Kidney glomerular epithelial cell (primary cell): ENCODE measurements at places on chromosomes 1 and 21.
A peak's percentile ranks its signal among the peaks of the same experiment; 100 is the strongest.

DNA sequence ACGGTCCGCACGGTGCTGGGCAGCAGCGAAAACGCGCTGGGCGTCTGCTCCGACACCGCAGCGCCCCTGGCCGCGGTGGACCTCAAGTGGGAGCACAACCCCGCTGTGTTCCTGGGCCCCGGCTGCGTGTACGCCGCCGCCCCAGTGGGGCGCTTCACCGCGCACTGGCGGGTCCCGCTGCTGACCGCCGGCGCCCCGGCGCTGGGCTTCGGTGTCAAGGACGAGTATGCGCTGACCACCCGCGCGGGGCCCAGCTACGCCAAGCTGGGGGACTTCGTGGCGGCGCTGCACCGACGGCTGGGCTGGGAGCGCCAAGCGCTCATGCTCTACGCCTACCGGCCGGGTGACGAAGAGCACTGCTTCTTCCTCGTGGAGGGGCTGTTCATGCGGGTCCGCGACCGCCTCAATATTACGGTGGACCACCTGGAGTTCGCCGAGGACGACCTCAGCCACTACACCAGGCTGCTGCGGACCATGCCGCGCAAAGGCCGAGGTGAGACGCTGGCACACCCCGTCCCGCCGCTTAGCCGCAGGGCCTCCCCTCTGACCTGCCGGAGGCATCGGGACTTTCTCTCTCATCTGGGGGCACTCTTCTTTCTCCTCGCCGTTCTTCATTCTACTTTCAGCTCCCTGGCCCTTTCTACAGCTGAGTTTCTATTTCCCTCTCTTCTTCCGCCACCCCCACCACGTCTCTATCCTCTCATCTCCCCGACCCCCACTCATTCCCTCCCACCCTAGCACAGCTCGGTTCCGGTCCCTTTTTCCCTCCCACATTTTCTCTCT, 1.0 kb downstream of the NPR1 start:
- no peak for DNase-seq

DNA sequence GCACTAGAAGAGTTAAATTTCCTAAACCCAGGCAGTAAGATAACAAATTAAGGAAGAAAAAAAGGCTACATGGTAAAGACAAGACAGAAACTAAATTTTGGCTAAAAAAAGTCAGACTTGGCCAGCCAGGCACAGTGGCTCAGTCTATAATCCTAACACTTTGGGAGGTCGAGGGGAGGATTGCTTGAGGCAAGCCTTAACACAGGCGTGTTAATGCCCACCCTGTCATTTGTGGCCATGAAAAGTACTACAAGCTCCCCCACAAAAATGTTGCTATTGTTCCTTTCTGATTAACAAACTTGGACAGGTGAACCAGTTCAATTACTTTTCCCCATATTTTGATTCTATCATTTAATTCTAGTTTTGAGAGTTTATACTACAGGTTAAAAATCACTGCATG, 32.3 kb downstream of the UBR4 start:
- DNase-seq, result no peak

DNA sequence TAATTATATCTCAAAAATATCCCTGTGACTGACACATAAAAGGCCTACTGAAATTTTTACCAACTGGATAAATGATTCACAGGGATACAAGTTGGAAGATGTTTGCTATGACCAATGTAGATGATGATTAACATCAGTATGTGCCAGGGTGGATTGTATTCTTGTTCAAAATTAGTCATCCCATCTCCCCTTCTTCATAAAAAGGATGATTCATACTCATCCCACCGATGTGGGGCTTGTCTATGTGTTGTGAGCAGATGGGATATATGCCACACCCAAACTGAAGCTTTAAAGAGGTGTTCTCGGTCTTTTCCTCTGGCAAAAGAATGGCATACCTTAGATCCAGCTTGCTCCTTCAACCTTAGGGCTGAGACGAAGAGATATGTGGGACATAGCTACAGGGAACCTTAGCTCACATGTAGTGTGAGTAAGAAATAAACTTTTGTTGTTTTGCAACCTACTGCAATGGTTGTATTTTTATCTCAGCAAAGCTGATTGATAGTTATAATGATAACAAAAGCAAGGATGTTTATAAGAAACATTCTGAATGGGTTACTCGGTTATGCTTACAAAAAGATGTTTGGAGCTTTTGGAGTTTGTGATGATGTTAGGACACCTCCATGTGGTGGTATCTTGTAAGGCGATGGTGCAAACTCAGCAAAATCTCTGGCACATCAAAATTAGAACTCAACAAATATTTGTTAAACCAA, 29.4 kb downstream of the SPATA17 start:
- DNase-seq, result peak; percentile 93

DNA sequence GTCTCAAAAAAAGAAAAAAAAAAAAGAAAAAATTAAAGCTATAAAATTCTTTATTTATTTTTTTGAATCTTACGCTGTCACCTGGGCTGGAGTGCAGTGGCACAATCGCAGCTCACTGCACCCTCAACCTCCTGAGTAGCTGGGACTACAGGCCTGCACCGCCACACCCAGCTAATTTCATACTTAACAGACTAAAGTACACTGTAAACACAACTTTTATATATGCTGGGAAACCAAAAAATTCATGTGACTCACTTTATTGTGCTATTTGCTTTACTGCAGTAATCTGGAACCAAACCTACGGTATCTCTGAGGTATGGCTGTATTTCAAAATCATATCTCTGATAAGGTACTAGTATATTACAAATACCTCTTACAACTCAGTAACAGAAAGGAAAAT, 40.3 kb downstream of the HSF2BP start:
- no peak for DNase-seq

GRCh38 chr21:44568667-44569556, 4.6 kb upstream of the KRTAP10-4 start:
- DNase-seq, result no peak

GRCh38 chr1:186183219-186183618, 191.8 kb downstream of the TPR start:
- DNase-seq, result peak; percentile 72

DNA sequence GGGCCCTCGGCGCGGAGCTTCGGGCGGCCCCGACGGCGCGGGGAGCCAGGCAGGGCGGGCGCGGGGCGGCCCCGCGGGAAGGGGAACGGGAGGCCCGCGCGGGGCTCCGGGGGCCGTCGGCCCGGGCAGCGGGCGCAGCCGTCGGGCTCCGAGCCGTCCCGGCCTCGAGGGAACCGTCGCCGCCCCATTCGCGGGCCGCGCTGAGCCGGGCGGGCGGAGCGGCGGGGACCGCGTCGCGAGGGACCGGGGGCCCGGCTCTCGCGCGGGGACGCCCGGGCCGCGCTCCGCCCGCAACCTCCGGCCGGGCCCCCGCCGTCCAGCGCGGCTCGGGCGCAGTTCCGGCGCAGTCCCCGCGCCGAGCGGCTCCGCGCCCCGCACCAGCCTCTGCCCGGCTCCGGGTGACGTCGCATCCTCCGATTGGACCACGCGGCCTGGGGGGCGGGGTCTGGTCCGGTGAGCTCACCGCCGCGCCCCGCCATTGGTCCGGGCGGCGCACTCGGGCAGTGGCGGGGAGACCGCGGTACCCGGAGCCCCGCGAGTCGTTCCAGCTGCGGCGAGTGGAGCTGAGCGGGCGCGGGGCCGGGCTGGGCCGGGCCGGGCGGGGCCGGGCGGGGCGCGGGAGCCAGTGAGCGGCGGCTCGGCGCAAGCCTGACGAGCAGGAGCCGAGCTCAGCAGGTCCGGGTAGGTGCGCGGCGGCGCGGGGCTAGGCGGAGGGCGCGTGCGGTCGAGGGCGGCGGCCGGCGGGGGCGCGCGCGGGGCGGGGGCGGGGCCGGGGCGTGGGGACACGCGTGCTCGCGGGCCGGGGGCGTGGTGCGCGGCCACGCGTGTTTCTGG, 66.7 kb upstream of the VAMP3 start:
- peak; percentile 79 for DNase-seq

- no peak for DNase-seq
Measured at GRCh38 chr1:3819771-3820200, 23.5 kb upstream of the LRRC47 start.

DNA sequence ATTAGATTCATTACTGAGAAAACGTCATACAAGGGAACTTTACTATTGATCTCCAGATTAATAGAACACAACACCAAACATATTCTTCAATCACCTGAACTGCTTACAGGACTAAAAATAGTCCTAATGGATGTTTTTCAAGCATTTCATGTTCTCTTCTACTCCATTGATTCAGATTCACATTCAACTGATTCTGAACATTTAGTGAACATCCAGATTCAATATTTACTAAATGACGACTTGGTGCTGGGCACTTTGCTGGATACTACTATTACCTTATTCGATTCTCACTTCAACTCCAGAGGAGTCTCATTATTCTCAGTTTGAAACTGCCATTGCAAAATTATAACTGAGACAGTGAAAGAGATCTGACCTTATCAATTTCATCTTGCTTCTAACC, 18.8 kb upstream of the SUCO start:
- no peak for DNase-seq

- no peak for DNase-seq
Measured at GRCh38 chr1:54993140-54993539, 5.6 kb upstream of the BSND start.

GRCh38 chr1:196608390-196609369, at the start of gene KCNT2:
Gene KCNT2 (minus strand): TSS chr1:196608440. CDS start chr1:196608309, 131 bp downstream.
- DNase-seq, result peak; percentile 34

GRCh38 chr1:97204468-97204867, 482.9 kb downstream of the PTBP2 start:
- DNase-seq, result no peak

GRCh38 chr1:165481820-165482532, 37.0 kb upstream of the RXRG start:
- DNase-seq, result peak; percentile 87

DNA sequence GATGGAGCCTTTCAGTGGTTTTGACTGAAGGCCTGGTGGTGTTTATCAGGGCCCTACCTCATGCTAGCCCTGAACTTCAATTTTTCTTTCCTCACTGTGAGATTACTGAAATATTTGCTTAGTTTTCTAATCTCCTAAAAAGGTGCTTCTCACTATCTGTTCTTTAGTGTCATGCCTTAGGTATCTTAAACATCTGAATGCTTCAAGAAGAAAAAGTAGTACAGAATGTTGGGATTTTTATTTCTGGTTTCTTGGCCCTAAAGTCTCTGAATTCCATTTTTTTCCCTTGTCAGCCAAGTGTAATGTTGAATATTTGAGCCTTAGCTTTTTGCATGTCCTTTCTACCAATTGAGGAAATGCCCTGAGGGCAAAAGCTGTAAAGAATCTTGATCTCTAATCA, 47.9 kb upstream of the PRKACB start:
- no peak for DNase-seq

GRCh38 chr1:220922951-220923350, 43.7 kb downstream of the HLX start:
- DNase-seq, result no peak

GRCh38 chr1:39590546-39590945, 14.0 kb upstream of the PABPC4 start:
- DNase-seq, result no peak

GRCh38 chr1:33047839-33048305, 11.2 kb upstream of the AK2 start:
- DNase-seq, result peak; percentile 66

GRCh38 chr1:68873144-68873543, 376.3 kb upstream of the DEPDC1 start:
- DNase-seq, result no peak

- peak; percentile 84 for DNase-seq
Measured at GRCh38 chr1:73593364-73593763, 604.6 kb downstream of the LRRIQ3 start.

DNA sequence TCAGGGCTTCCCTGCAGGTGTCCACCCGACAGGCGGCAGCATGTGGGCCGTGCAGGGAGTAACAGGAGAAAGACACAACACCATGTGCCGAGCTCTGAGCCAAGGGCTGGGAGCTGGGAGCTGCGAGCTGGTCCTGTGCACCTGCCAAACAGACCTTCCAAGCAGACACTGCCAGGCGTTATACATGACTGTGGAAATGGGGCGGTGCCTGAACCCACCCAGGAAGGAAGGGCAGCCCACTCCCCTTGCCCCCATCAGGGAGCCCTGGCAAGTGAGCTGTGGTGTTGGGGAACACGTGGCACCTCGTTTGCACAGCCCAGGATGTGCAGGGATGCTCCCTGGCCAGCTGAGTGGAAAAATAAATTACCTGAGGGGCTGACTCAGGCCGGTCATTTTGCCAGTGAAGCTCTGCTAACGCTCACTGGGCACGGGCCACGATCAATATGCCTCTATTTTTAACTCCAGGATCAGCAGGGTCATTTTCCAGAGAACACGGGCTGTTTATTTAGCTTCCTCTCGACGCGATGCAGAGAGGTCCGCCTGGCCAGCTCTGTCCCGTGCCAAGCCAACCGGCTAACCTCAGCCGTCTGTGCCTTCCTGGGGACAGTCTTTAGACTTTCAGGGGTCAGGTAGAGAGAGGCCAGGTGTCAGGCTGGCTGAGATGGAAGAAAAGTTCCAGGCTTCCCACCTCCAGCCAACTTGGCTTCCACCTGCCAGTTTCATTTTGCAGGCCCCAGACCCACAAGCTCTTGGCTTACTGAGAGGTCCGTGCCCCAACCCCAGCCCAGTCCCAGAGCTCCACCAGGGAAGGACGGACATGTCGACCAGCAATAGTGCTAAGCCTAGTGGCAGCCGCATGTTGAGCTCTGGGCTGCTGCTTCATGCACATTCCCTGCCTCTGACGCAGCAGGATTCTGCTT, 196.7 kb upstream of the VAMP3 start:
- no peak for DNase-seq

GRCh38 chr1:114695430-114696058, at the start of gene AMPD1:
Gene AMPD1 (minus strand): TSS chr1:114695546. CDS start chr1:114695471, 75 bp downstream.
- peak; percentile 22 for DNase-seq

DNA sequence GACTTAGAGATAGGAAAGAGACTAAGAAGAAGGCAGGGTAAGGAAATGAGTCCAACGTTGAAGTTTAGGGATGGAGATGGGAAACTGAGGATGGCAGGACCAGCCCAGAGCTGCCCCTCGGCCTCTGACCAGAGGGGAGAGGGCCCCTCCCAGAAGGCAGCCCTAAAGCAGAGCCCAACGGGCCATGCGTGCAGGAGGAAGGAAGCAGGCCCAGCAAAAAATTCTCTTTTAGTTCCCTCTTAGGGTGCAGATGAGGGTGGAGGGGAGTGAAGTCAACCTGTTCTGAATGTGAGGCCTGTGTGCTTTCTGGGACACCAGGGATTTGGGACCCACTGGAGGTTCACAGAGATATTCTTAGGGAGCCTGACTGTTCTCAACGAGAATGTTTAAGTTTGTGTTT, 225.4 kb downstream of the RHOU start:
- no peak for DNase-seq

DNA sequence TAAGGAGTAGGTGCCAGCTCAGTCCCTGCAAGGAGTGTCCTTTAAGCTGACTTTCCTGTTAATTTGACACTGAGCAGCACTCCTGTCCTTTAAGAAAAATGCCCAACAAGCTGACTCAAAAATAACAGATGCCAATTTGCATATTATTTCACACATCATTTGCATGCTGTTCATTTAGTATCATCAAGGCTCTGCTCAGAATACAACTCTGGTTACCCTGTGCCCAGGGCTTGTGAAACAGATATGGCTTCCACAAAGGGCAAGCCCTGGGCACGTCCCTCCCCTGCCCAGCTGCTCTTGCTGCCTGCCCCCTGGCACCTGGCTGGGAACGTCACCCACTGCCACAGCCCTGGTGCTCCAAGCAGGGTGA, 10.3 kb downstream of the KCNN3 start:
- no peak for DNase-seq

GRCh38 chr1:39098546-39099250, 72.5 kb downstream of the NDUFS5 start:
- peak; percentile 82 for DNase-seq
